HuH-7.5 (cell line): ENCODE measurements at places on chromosomes 2 and 18.

DNA sequence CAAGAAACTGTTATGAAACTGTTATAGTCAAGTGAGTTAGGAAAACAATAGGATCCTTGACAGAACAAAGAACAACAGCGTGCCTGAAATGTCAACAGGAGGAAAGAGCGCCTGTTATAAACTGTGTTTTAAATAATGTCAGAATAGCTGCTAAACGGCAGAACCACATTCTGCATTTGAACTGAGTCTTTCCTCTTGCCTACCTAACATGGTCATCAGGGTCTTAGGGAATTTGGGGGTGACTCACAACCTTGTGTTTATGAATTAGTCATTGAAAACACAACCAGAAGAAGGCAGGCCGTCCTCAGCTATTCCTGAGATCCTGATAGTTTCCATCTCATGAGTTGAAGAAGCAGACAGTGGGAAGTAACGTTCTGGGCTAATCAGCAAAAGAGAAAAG, 222.0 kb upstream of the FN1 start:
- no peak for DNase-seq

- DNase-seq = no peak
Observed at GRCh38 chr18:61771861-61772260, 120.9 kb downstream of the RNF152 start.

GRCh38 chr2:191740759-191741158, 62.8 kb downstream of the NABP1 start:
- DNase-seq = no peak

- DNase-seq = no peak
Observed at GRCh38 chr2:12895017-12895416, 178.3 kb downstream of the TRIB2 start.

DNA sequence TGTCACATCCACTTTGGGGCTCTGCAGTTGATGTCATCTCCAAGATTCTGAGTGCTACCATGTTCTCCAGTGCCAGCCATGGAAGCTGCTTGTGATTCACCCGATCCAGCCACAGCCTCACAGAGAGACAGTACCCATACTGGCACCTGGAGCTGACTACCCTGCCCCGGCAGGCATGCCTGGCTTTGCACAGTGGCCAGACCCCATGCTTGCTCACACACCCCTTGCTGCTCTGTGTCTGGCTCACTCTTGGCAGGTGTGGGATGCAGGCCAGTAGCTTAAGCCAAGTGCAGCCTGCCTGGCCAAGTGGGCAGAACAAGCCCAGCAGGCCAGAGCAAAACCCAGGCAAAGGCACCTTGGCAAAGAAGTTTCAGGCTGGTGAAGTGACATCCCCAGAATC, 828.4 kb upstream of the VRK2 start:
- no peak for DNase-seq

GRCh38 chr2:6524691-6525474, 340.8 kb downstream of the CMPK2 start:
- no peak for DNase-seq
